ENCODE measurements at places on chromosomes 3 and 15.

DNA sequence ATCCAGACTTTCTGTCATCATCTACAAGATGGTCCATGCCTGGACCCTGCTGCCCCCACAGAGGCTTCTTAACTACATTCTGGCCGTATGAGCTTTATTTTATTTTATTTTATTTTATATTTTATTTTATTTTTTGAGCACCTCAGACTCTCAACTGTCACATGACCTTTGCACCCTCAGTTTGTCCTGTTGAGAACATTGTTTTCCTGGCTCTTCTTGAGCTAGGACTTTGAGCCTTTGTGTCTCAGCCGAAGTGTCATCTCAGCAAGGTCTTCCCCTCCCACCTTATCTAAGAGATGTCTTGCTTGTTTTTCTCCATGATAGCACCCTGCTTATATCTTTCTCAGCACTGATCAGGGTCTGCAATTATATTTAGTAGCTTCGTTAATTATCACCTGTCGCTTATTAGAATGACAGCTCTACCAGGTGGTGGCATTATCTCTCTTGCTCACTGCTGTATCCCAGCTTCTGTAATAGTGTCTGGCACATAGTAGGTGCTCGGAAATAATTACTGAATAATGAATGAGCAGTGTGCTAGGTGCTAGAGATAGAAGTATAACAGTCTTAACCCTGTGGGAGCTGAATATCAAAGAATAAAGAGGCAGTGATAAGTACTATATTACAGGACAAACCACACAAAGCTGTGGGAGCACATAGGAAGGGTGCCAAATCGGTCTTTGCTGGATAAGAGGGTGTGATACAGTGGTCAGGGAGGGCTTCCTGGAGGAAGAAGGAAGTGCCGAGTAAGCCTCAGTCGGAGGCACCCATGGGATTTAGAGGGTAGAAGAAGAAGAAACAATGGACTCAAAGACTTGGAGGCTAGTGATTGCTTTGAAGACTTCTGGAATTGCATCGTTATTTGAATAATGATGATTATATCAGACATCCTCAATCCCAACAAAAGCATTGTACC, 136.2 kb downstream of the ITPR1 start:
- DNase-seq = no peak

GRCh38 chr3:48592519-48593087, 2.5 kb downstream of the COL7A1 start:
- DNase-seq = no peak

- no peak for DNase-seq
Measured at GRCh38 chr3:169363318-169364265, 299.9 kb downstream of the MECOM start.

DNA sequence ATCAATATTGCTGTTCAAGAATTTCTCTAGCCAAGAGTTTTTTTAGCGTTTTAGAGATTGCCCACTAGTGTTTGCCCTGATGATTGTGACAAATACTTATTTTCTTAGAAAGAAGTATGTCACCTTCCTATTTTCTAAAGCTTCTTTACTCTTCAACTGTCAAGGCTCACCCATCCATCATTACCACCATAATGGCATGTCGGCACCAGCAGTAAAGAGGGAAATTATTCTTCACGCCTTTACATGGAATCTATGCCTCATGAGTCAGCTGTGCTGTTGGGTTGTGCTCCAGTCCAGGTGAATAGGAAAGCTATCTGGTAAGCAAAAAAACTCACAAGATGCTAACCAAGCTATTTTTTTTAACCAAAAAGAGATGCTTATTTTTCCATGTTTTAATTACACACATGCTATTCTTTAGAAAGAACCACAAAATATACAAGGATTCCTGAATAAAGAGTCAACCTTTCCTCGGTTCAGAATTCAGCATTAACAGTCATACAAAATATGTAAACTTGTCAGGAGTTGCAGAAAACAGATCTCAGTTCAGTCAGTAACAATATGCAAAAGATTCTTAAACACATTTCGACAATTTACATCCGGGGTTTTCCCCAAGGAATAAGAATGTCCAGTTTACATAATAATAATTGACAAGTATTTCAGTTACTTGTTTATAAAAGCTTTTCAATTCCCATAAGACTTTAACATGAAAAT, 128.0 kb downstream of the ATP8B4 start:
- no peak for DNase-seq

- peak; percentile 60 for DNase-seq
Measured at GRCh38 chr3:156643729-156644389, 30.5 kb upstream of the TIPARP start.

DNA sequence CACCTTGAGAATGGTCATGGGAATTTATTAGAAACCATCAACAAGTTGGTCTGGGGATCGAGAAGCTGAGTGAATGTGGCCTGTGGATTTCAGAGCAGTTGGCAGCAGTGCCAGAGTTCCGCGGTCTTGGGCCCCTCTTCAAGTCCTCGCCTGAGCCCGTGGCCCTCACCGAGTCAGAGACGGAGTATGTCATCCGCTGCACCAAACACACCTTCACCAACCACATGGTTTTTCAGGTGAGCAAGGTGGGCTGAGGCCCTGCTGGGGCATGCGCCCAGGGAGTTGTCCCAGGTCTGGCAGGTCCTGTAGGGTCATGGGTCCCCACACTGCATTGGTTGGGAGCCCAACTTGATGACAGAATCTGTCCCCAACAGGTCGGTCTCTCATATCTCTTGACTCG, 7.0 kb upstream of the HMCES start:
- no peak for DNase-seq

Data from CD4-positive, alpha-beta T cell treated with Interferon gamma for 1 hour (primary cell).